ENCODE measurements at places on chromosomes 5 and 9.

DNA sequence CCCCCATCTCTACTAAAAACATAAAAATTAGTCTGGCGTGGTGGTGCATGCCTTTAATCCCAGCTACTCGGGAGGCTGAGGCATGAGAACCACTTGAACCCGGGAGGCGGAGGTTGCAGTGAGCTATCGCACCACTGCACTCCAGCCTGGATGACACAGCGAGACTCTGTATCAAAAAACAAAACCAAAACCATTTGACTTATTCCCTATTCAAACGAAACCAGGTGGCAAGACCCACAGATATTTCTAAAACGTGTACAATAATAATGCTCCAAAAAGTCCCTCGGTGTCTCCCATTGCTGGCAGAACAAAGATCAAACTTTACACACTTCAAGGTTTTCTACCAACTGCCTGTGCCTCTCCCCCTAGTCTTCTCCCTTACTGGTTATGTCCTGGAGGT lies 29.8 kb downstream of the HMGCR start:
- DNase-seq: no peak

GRCh38 chr5:33311893-33312292 lies 128.9 kb upstream of the TARS1 start:
- no peak for DNase-seq

- DNase-seq: no peak
Observed at GRCh38 chr5:1368236-1368635, 23.3 kb upstream of the CLPTM1L start.

DNA sequence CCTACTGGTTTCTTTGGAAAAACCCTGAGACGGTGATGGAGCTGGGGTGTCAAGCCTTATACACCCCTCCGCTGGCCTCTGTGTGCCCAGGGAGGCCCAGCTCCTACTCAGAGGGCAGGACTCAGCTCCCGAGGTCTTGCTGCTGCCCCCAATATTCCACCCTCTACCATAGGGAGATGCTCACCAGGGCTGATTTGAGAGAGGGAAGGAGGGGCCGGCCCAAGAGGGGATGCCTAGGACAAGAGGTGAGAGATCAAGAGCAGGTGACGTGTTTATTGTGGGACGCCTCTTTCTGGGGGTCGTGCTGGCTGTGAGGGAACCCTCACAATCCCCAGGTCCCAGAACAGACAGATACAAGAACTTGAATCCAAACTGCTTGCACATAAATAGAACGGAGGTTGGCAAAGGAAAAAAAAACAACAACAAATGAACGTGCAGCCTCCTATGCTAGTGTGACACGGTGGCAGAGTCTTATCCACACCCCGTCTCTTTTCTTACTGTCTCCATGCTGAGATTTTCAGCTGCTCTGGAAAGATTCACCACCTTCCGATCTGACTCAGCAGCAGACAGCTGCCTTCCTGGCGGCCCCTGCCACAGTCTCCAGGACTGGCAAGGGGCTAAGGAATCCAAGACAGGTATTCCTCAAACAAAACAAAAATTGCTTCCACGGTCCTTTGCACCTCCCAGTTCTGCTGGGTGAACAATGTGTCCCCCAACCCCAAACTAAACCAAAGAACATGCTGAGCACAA lies 22.3 kb downstream of the FABP6 start:
- DNase-seq: no peak

GRCh38 chr9:73434826-73435225 lies 283.2 kb downstream of the ANXA1 start:
- DNase-seq: no peak

GRCh38 chr9:86035827-86036440 lies 63.4 kb downstream of the GOLM1 start:
- no peak for DNase-seq

DNA sequence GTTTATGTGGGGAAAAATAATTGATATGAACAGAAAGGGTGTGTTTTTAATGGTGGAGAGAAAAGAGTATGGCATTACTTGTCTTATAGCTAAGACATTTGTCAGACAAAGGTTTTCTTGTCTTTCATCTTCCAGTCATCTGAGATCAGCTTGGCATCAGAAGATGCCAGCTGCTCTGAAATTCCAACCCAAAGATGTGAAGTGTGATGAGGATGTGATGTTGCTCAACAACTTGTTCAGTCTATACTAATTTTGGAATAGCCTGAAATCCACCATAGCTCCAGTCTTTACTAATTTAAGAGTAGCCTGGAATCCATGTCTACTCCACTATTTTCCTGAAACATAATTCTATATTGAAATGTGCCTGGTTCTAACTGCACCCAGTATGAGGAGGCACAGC lies 182.3 kb downstream of the CFAP90 start:
- no peak for DNase-seq

- no peak for DNase-seq
Observed at GRCh38 chr5:125600559-125600958, 822.6 kb upstream of the GRAMD2B start.
